Endothelial cell of umbilical vein (primary cell): ENCODE measurements at places on chromosomes 7 and 10.

DNA sequence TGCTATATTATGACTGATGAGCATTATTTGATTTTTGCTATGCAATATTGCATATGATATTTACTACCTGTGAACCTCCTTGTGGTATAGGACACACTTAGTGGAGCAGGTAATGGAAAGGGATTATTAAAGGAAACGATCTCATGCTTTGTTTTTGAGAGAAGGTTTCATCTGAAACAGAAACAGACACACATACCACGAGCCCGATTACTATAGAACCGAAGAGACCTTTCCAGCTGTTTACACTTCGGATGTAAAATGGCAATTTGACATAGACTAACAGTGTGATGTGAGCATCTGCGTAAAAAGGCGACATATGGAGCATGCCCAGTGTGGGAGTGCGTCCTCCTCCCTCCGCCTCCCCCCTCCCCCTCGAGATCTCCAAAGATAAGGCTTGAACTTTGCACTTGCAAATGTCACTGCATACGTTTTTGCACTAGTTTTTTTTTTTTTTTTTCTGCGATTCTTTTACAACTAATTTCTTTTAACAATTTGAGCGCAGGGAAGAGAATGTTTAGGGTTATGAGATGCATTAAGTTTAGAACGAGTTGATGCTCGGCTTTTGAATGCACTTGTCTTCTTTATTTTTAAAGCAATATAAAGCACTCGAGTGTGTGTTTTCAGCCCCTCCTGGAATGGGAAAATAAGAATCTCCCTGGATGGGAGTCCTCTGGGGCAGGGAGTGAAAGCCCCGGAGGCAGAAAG lies 251.0 kb downstream of the NSUN6 start:
- DNase-seq, result no peak

GRCh38 chr7:104185346-104185745 lies 22.5 kb downstream of the ORC5 start:
- peak; percentile 83 for DNase-seq

- no peak for DNase-seq
These were observed 538.7 kb downstream of the DNAJB6 start for GRCh38 chr7:157875230-157876179.

DNA sequence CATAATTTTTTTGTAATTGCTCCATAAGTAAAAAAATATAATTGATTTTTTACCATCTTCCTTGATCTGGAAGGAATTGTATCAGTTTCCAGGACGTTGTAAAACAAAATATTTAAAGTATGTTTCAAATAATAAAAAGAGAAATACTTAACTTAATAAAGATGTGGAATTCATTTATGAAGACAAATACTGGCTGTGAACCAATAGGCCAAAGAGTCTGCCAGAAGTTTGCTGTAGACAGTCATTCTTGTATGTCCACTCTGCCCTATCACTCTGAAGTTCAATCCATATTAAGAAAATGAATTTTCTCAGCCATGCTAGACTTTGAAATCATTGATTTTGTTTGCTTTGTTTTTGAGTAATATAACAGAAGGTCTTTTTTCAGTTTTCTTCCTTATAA lies 256.4 kb downstream of the TRIL start:
- DNase-seq, result no peak

DNA sequence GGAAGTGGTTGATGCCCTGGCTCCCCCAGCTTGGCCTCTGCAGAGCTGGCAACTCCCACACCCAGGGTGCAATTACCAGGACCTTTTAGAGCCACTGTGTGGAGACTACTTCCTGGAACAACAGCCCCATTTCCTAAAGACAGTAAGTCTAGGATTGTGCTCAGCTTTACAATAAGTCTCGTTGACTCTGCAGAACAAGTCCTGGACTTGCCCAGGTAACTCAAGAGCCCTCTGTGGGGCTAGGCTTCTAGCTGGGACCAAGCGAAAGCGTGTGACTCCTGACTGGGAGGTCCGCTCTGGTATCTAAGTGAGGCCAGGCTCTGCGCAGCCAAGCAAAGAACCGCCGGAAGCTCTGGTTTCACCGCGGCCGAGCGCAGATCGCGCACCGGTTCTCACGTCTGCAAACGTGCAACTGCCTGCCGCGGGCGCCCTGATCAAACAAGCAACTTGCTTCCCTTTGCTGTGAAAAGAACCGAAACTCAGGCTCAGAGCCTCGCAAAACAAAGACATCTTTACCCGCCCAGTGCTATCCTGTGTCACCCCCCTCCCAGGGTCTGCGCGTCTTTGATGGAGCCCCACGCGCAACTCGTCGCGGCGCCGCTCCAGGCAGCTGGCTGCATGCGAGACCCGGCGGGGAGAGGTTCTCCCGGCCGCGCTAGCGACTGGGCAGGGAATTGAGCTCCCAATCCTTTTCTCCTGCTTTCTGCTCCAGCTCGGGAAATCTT lies 4.4 kb upstream of the PDLIM1 start:
- peak; percentile 61 for DNase-seq

DNA sequence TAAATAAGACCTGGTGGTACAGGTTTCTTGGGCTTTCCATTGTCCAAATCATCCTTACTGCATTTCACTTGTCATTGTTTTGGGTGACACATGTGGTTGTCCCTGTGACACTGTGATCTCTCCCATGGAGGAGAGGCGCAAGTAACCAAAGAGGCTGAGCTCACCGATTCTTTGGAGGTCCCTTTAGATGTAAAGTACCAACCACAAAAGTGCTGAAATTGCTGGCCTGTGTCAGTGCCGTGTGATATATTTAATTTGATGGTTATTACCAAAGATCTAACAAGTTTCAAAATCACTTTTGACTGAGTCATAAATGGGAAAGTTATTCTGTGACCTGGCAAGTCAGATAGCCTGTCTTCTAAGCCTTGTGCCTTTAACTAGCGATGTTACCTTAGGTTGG lies 19.4 kb downstream of the MCM10 start:
- DNase-seq, result no peak

DNA sequence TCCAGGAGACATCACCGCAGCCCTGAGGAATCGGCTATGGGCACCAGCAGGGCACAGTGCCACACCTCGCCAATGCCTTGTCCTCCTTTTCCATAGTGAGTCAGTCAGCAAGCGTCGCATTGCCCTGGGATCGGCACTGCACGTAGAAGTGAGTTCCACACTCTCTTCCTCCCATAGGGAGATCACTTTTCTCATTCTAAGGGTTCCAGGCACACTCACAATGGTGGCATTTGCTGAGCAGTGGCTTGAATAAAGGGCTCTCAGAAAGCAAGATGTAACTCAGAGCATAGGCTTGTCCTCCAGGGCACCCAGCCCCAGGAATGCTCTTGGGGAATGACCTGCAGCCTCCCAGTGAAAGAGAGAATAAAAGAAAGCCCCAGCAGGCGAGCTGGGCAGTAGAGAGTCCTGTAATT lies 1.1 kb upstream of the VIM start:
- no peak for DNase-seq

DNA sequence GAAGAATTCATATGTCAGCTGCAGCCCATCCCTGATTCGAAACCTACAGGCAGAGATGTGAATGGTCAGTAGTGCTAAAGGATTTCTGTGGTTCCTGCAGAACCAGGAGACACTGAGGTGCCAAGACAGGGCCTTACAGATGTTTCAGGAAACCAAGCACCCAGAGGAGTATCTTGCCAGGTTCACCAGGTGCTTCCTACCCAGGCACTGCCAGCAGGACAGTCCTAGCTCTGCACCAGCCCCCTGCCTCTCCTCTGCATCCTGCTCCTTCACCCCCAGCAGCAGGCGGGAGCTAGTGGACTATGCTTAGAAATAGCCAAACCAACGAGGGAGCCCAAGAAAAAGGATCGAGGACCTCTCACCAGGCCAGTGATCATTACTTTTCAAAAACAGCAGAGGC lies 4.2 kb upstream of the IKZF1 start:
- no peak for DNase-seq

- peak; percentile 10 for DNase-seq
These were observed 209.2 kb upstream of the SEMA3C start for GRCh38 chr7:81128011-81128410.

DNA sequence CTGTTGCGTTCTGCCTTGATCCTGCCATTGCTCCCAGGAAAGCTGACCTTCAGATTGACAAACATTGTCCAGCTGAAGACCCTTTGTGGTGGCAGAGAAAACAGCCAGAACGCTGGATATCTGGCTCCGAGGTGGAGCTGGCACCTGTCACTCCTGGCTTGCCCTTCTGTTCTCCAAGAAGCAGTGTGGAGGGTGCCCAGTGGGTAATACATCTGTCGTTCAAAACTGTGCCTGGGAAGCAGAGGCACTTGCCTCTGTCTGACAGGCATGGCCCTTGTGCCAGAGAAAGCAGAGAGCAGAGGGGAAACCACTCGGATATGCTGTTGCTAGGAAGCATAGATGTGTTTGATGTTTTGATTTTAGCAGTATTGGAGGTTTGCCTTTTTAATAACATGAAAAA lies 231.4 kb downstream of the BMPER start:
- no peak for DNase-seq

GRCh38 chr10:19656420-19657042 lies 159.7 kb upstream of the PLXDC2 start:
- DNase-seq, result no peak

- no peak for DNase-seq
These were observed 4.5 kb downstream of the HOXA5 start for GRCh38 chr7:27138985-27139333.

- DNase-seq, result no peak
These were observed 247.3 kb downstream of the DIP2C start for GRCh38 chr10:442209-442608.

DNA sequence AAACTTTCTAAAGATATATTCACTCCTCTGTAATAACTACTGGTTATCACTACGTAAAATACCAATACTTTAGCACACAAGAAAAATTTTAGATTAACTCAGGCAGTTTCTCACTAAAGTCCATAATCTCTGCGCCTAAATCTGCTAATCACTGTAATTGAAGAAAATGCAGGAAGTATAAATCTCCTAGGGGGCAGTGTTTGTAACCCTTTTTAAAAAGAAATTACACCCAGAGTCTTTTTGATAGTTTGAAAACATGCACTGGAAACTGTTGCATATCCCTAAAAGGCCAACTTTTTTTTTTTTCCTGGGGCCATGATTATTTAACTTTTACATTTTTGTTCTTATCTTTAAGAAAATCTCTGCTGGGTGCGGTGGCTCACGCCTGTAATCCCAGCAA lies 209.6 kb downstream of the KIAA1217 start:
- no peak for DNase-seq

DNA sequence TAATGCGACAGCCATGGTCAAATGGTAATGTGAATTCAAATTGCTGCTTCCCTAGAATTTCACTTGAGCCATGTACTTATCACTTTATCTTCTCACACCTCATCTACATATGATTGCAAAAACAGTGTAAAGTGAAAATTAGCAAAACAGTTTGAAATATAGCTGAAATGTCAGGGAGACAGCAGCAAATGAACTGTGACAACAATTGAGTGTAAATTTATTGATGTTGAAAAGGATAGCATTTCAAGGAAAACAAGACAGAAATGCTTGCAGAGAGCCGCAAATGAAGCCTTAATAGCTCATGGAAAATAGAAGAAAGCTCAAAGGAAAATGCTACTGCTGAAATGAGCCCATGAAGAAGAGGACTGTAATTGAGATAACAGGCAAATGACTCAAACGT lies 516.2 kb upstream of the POT1 start:
- no peak for DNase-seq

DNA sequence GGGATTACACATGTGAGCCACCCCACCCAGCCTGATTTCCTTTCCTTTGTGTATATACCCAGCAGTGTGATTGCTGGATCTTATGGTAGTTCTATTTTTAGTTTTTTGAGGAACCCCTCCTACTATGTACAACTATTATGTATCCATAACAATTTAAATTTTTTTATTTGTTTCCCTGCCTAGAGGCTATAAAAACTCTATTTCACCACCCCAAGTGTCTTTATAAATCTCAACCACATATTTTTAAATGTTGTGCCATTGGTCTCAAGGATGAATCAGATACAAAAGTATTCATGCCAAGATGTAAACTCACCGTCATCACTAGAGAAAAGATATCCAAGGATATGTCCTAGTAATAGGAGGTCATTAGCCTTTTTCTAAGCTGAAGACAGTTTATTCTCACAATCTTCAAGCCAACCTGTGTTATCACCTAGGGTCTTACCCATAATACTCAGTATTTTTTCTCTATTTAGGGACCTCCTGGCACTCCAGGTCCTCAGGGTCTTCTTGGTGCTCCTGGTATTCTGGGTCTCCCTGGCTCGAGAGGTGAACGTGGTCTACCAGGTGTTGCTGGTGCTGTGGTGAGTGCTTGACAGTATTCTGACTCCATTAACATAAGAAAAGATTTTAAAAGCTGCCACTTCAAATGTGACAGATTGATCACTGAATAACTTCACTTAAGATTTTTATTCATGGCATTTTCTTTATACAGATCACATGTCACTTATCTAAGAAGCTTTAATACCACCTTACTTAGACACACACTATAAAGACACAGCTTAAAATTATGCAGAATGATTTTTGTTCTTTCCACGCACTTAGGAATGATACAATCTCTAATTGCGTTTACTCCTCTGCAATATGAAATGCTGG lies 29.4 kb downstream of the COL1A2 start:
- DNase-seq, result no peak

DNA sequence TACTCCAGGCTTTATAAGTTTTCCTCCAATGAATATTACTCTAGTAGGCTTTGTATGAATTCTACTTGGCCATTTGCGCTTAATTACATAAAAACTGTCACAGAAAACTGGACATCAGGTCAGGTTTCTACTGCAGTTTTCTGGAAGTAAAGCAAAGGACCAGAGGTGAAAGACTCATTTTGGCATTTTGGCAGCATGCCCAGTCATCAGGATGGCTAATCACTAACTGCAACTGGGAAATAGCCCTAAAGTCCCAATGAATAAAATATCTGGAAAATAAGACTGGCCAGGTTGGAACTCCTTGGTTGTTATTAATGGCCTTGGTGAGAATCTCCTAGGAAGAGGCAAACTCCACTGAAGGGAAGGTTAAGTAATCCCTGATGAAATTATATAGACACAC lies 75.5 kb downstream of the COPG2 start:
- DNase-seq, result no peak

DNA sequence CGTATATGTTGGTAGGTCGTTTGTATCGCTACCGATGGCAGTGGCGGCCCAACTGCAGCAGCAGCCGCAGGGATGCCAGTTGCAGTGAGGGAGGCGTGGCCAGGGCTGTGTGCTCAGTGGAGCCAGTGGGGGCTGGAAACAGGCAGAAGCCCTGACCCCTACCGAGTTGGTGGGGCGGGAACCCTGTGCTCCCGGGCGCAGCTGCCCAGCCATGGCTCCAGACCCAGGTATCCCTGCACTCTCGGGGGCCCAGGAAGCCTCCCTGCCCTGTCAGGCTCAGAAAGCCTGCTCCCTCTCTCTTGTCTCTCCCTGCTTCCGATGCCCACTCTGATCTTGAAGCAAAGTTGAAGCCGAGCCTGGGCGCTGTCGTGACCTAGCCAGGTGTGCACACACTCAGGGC lies 78.6 kb upstream of the ITGB1 start:
- DNase-seq, result no peak

- DNase-seq, result no peak
These were observed 36.4 kb downstream of the CPVL start for GRCh38 chr7:29109899-29110298.

- DNase-seq, result no peak
These were observed 74.3 kb downstream of the SVOPL start for GRCh38 chr7:138626846-138627245.

GRCh38 chr10:51653025-51653424 lies 46.4 kb downstream of the CSTF2T start:
- DNase-seq, result peak; percentile 75

GRCh38 chr7:19617901-19618300 lies 90.9 kb downstream of the POLR1F start:
- DNase-seq, result no peak
